ENCODE measurements at places on chromosomes 4 and X.

DNA sequence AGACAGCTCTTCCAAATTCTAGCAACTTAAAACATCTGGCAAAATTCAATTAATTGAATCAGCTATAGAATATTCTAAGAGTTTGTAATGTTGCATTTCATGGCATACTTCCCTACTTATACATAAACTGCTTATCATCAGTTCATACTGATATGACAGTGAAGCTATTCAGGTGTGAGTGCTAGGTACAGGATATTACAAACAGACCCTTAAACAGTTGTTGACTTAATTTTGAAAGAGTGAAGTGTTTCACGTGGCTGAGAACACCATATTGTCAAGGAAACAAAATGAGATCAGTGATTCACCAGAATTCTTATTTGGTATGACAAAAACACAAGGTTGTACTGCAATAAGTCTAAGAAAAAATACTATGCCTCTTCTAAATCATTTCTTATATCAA lies 27.4 kb downstream of the CENPU start:
- DNase-seq = no peak

- DNase-seq = peak; percentile 62
Observed at GRCh38 chrX:36957425-36958328, 50.5 kb upstream of the FAM47C start.

DNA sequence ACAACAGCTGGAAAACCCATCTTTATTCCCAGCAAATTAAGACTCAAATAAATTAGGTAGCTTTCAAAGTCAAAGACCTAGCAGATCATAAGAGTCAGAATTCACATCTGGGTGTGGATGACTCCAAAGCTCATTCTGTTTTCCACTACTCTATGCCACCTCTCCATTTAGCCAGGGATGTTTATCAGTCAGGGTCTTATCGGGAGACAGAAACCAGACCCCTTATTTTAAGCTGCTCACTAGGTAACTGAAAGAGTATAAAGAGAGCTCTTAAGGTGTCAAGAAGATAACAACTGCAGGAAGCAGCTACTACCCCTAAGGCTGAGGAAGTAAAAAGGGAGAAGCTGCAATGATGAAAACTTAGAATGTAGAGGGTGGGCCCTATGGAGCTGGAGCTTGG lies 333.7 kb upstream of the KLF3 start:
- DNase-seq = no peak

- no peak for DNase-seq
Observed at GRCh38 chrX:136766785-136767103, 14.0 kb downstream of the ARHGEF6 start.

- DNase-seq = no peak
Observed at GRCh38 chr4:35066406-35066805, 1177.9 kb downstream of the ARAP2 start.

GRCh38 chr4:25310066-25310802 lies 2.3 kb upstream of the ZCCHC4 start:
- DNase-seq = no peak

DNA sequence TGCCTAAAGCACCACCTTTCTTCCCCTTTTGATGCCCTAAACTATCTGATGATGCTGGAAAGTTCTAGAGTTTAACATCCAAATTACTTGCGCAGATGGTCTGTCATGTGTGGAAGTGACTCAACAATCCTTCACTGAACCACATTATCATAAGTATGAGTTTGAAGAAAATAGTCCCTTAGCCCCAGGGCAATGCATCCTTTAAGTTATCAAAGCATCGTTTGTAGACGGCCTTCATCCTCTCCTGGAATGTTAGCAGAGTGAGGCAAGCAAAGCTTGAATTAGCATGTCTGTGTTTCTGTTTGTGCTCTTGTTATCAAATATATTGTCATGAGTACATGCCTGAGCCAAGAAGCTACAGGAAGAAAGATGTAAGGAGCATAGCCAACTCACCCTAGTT lies 570.9 kb downstream of the MID1IP1 start:
- no peak for DNase-seq

DNA sequence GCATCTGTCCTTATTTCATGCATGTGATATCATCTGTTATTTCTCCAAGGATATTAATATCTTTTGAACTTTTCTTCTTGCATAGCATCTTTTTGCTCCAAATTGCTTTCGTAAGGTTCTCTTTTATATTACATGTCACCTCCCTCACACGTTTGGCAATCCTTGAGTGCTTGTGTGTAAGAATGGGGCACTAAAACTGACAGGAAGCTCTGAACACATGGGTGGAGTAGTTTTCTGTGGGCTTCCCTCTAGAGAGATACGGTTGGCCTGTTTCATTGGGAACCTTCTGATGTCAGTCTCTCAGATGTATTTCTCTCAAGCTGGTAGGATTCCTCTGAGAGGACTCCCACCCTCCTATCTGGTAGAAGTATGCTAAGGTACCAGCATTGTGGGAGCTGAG lies 223.0 kb downstream of the MID1 start:
- DNase-seq = no peak

DNA sequence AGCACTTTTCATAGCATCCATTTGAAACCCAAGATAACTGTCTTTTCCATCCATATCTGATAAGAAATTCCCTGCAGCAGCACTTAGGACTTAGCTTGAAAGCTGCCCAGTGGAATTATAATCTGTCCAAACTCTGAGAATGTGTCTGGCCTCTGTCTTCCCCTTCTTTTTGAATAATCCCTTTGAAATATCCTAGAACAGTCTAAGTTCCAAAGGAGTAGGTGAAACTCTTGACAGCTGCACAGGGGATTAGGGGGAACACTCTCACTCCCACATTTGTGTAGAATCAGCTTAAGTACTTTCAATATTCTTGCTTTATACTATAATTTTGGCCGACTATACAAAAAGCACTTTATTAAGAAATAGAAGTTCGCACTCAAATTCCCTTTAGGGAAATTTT lies 157.7 kb downstream of the PAPSS1 start:
- DNase-seq = no peak

- DNase-seq = no peak
Observed at GRCh38 chr4:103156106-103156505, 42.0 kb downstream of the CENPE start.

- no peak for DNase-seq
Observed at GRCh38 chr4:101019313-101019712, 328.0 kb downstream of the PPP3CA start.

- DNase-seq = no peak
Observed at GRCh38 chr4:121696170-121696580, 605 bp downstream of the ANXA5 start.

GRCh38 chr4:165345666-165346417 lies 18.4 kb downstream of the MSMO1 start:
- no peak for DNase-seq

- no peak for DNase-seq
Observed at GRCh38 chrX:107448625-107448997, 841 bp upstream of the FRMPD3 start.

DNA sequence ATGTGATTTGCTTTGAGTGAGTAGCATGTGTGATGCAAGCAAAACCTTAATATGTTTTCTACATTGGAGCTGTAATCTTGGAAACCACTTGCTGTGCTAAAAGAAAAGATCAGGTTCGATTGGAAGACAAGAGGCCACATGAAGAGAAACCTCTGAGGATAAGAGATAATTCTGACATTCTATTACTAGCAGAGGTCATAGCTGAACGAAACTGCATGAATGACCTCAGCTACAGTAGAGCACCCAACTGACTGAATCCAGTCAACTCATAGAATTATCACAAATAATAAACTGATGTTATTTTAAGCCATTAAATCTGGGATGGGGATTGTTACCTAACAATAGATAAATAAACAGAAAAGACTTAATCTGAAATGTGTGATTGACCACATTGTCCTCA lies 147.1 kb downstream of the CAMK2D start:
- no peak for DNase-seq

DNA sequence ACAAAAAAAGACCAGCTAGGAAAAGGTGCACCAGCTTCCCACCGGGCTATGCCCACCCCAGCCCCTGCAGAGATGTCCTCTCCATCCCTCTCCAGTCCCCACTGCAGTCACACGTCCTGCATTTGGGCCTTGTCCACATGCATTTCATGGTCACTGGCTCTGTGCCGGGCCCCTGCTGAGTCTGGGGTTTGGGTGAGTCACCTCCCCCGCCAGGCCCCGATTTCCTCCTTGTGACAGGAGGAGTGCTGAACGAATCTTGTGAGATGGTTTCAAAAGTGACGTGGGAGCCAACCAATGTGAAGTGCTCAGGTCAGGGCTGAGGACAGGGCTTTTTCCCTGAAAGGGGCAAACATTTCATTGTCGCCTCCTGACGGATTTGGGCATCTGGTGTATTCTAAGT lies 7.1 kb downstream of the CPZ start:
- DNase-seq = no peak

DNA sequence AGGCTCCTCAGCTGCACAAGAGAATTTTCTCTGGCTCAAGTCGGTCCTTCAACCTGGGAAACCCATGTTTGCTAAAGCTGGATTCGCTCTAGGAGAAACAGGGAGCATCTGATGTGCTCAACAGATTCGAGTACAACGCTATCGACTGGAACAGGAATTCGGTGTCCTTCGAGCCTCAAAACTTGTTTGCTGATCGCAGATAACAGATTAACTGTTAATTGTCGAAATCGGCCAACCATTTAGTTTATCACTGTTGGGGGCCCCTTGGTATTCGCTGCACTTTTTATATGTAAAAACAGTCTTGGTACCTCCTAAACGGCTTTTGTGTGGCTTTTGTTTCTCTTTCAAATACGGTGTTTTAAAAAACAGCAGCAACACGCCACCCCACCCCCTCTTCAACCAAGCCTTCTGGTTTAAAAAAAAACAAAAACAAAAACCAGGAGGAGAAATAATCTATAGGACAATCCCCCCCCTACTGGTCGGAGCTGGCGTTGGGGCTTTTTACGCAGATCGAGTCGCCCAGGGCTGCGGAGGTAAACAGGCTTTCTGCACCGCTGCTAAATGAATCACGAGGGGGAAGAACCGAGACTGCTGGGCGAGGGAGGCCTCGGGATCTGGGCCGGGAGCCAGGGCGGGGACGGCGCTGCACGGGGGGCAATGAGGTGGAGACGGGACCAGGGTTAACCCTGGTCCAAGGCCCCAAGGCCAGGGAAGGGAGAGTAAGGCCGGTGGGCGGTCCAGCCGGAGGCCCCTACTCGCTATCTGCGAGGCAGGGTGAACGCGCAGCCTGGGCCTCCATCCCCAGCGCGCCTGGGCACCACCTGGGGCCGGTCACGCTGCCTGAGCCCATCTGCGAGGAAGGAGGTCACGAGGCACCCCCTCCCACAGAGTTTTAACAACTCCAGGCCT lies 71.7 kb upstream of the BCOR start:
- peak; percentile 73 for DNase-seq

DNA sequence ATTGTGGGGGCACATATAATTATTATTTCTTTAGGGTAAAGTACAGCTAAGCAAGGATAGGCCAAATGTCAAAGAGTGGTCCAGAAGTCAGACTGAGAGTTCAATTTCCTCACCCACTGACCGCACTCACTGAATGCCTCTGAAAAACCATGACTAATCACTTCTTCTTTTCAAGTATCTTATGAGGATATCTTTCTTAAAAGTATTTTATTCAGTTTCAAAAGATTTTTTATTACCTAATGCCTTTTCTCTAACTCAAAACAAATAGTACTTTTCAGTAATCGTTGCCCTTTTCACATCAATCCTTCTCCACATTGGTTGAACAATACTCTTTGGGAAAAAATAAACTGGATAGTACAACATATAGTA lies 61.7 kb upstream of the CAMK2D start:
- DNase-seq = no peak

GRCh38 chrX:33204889-33205288 lies 6.5 kb downstream of the DMD start:
- DNase-seq = no peak

DNA sequence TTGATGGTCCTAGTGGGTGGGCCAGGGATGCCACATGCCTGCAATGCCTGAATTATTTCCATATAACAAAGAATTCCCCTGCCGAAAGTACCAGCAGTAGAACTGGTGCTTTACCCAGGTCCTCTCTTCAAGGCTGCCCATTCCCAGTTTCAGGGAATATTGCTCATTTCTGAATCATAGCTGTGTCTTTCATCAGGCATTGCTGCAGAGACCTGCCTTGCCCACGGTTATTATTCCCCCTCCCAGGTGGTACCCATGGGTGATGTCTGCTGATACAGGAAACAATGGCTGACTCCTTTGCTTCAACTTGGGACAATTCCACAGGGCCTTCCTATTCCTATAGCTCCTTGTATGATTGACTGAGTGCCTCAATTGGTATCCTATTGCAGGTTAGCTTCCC lies 9.7 kb upstream of the IQCM start:
- no peak for DNase-seq

GRCh38 chr4:5881340-5881739 lies 11.5 kb downstream of the CRMP1 start:
- no peak for DNase-seq

DNA sequence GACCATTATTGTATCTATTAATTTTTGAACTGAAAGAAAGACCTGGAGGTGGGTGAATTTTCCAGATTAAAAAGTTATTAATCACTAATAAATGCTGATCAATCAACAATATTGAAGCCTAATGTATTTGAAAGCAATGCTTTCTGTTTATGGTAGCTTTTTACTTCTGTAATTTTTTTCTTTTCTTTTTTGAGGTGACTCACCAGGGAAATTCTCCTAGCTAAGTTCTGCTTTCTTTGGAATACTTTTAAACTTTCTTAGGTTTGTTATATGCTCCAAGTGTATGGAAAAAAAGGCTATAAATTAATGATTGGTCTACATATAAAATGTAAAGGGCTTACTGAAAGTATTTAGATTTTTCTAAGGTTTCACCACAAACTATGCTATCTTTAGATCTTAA lies 94.2 kb downstream of the MBNL3 start:
- DNase-seq = no peak

DNA sequence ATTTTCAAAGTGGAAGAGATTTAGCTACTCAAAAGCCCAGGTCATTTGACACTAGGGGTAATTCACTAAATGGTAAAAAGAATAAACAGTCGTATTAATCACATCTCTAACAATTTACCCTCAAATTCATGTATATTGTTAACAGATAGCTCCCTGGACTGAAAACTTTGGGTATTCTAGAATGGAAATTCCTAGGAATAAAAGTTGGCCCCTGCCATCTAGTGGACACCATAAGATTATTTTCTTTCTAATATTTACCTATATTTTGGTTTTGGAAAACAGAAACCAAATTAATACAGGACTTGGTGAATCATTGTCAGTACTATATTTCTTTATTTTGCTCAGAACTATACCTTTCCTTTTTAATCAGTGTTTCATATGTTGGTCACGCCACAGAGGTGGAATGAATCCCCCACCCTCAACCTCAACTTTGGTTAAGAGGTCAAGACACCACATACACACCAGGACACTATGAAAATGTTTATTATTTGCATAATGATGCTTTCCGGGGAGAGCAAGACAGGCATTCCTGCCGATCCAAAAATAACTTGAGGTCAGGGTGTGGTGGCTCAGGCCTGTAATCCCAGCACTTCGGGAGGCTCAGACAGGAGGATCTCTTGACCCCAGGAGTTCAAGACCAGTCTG lies 96.2 kb upstream of the APOOL start:
- DNase-seq = no peak

Data from H1 (cell line).